Activated CD8-positive, alpha-beta T cell treated with anti-CD3 and anti-CD28 coated beads for 36 hours (primary cell): ENCODE measurements at places on chromosomes 3 and 15.
A peak's percentile ranks its signal among the peaks of the same experiment; 100 is the strongest.

DNA sequence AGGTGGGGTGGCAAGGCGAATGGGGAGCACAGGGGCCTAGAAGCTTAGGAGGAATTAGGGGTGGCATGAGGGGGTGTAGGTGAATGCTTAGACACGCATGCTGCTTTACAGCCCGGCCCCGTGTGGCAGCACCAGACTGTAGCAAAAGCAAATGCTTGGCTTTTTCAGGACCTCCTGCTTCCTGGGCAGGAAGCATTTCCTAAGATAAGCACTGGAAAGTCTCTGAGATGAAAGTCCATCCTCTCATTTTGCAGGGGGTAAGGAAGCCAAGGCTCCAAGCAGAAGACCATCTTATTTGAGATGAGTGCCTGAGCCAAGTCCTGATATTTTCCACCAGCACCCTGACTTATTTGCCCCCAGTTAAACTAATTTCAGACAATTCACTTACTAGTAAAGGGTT, 12.9 kb downstream of the SSUH2 start:
- DNase-seq: no peak

- DNase-seq: no peak
Observed at GRCh38 chr3:195337747-195338146, 66.8 kb upstream of the XXYLT1 start.

DNA sequence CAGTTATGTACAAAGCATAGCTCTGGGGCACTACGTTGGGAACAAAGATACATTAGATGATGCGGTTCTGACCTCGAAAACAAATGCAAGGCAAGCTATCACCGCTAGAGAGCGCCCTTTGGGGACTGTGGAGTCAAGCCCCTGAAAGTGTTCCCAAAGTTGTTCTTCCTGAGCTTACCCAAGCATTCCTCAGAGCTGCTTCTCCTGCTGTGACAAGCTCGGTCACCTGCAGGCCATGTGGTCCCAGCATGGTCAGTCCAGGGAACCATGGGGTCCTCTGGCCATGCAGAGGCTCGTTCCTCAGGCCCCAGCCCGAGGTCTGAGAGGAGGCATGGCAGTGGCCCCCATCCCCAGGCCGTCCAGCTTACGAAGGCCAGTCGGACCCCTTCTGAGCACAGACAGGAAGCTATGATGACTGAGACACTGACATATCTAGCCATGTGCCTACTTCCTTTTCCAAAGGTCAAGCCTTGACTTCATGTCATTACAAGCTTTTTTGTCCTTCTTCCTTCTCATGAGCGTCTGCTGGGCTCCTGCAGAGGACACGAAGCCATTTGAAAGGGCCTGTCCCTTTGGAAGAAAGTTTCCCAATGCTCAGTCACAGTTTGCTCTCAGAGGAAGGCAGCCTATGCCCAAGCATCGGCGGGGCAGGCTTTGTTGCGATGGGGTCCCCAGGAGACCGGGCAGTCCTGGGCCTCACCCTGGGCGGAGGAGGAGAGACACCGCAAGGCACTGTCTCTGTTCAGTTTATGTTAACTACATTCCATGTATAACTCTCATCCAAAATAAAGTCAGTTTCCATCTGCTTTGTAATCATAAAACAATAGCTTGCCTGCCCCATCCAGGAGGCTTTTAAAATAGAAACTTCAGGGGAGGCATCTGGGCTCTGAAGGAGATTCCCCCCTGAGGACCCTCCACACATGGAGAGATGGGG, 79.3 kb downstream of the ATP10A start:
- peak; percentile 55 for DNase-seq

- DNase-seq: no peak
Observed at GRCh38 chr3:108200024-108200423, 22.2 kb downstream of the IFT57 start.

- DNase-seq: no peak
Observed at GRCh38 chr3:171068658-171069057, 42.1 kb upstream of the SLC2A2 start.

DNA sequence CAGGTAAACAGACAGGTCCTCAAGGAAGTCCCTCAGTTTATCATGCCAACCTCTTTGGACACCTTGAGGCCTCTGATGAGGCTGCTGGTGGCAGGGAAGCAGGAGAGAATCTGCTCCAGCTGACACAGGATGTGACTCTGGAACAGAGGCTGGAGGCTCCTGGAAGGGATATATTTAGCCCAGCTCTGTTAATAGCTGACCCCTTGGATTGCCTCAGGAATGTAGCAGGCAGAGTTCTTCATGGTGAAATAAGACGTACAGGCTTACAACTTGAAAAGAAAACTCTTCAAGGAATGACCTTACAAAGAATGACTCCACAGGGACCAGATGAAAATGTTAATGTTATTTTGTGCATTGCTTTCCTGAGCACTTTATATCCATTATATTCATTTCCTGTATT, 90.5 kb downstream of the AQP9 start:
- no peak for DNase-seq

- no peak for DNase-seq
Observed at GRCh38 chr3:14289590-14290461, 111.2 kb downstream of the LSM3 start.

DNA sequence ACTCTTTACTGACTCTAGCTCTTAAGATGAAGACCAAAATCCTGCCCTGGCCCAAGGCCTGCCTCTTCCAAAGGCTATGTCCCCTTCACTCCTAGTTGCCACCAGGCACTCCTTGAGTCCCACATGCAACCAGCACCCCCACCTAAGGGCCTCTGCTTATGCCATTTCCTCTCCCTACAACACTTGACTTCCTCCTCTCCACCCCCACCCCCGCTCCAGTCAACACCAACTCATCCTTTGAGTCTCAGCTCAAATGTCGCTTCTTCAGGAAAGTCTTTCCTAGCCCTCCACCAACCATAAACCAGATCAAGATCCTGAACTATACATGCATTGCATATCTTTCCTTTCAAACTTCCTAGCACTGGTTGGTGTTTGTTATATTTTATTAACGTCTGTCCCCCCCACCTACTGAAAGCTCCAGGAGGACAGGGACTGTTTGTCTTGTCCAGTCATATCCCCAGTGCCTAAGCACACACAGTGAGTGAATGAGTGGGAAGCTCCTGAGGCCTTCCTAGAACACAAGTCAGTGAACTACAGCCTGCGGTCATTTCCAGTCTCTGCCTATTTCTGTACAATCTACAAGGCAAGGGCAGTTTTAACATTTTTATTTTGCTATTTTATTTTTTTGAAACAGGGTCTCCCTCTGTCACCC, 7.3 kb downstream of the TBC1D2B start:
- DNase-seq: peak; percentile 72

DNA sequence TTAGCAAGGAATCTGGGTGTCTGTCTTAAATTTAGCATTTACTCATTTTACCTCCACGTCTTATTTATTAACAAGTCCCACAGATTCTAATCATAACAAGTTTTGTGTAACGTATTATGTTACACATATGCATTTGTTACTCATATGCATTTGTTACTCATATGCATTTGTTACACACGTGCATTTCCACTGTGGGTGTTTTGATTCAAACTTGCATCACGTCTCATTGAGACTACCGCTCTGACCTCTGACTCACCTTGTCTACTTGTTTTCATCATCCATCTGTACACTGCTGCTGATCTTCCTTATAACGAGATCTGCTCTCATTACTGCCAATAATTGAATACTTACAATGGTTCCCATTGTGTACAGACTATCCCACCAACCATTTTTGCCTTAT, 1141.4 kb downstream of the TBL1XR1 start:
- DNase-seq: no peak

DNA sequence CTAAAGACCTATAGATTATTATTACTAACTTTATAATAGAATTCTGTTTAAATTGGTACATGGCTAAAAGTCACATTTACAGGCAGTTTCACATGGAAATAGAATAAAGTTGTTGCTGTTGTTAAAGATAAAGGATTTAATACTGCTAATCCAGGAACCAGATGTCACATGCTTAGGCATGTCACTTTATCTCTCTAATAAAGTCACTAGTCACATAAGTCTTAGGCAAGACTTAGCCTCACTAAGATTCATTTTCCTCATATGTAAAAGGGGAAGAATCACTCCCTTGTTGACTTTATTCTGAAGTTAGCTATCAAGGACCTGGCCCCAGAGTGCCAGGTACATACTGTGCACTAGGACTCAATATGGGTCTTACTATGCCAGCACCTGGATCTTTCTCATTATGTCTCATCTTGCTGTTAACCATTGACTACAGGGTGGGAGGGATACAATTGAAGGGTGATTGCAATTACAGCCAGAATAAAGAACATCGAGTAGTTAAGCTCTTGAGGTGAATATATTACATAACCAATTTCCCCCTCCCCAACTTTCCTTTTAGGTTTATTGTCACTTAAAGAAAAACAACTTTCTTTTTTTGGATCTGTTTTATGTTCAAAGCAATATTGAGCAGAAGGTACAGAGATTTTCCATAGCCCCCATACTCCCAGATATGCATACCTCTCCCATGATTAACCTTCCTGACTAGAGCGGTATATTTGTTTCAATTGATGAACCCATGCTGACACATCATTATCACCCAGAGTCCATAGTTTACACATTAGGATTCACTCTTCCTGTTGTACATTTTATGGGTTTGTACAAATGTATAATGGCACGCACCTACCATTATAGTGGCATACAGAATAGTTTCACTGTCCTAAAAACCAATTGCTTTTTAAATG, 36.6 kb downstream of the LNP1 start:
- DNase-seq: no peak

DNA sequence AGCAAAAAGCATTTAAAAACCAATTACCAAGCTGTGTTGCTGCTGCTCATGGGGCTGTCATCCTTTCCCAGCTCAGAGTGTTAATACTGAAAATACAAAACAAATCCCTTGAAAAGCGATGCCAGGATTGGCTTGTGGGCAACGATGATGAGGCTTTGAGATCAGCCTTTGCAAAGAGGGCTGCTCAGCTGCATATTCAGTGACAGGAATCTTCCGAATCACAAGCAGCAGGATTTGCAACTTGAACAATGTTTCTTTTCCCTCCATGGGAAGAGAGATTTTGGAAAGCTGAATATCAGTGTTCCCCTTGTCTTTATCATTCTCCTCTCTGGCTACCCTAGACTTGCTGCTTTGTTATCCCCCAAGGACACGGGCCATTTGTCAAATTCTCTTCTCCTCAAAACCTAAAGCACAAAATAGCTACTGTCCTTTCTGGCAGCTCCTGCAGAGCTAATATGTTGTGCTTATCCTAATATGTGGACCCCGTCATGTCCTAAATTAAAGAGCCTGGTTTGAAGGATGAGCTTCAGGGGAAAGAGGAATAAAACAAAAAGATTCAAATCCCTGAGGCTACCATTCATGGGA, 375.8 kb downstream of the GAP43 start:
- no peak for DNase-seq

GRCh38 chr3:196842567-196843434, 24.9 kb upstream of the SENP5 start:
- peak; percentile 11 for DNase-seq
